Tongue (tissue), 3 donors: ENCODE measurements at places on chromosomes 1 and 21.

- DNase-seq: no peak
These were observed 9.2 kb downstream of the ZBTB48 start for GRCh38 chr1:6588893-6589520.

DNA sequence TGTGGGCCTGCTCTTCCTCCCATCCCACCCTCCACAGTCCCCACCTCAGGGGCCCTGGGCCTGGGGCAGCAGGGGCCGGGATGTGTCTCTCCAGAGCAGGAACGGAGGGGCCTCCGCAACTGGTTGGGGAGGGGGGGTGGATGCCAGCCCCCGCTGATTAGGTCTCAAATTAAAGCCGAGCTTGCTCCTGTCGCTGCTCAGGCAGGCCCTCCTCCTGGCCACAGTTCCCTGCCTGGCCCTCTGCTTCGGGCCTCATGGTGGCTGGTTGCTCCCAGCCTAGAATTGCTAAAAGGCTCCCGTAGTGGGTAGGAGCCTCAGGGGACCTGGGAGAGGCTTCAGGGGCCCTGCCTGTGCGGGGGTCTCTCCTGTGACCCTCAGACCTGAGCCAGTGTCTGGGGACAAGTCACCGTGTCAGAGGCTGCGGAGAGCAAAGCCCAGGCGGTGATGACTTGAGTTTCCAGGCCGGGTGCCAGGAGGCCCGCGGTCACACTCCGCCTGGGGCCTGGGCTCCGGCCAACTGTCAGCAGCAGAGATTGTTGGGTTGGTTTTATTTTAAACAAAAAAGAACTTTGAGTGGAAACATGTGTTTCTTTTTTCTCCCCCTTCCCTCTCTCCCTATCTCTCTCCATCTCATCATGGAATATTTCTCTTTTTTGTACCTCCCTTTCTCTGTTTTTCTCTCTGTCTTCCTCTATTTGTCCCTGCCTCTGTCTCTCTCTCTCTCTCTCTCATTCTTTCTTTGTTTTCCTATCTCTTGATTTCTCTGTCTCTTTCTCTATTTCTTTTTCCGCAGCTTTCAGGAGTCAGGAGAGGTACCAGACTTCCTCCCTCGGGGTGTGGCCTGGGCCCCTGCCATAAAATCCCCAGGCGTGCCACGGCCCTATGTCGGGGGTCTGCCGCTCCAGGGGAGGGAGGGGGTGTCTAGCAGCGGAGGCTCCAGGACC, 20.0 kb upstream of the EPHA2 start:
- DNase-seq: peak; percentile 95

DNA sequence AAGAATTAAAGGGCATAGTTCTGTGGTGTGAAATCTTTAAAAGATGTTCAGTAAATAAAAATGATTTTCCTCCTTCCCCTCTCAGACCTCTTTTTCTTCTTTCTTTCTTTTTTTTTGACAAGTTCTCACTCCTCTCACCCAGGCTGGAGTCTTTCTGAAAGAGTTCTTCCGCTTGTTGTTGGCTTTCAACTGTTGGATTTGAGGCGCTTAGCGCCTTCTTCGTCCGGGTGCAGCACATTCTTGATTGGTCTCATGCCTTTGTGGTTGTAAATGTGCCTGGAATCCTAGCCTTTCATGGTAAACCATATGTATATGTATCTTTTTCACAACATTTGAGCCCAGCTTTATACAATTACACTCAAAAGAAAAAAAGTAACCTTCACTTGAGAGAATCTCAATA, 980 bp upstream of the METTL18 start:
- peak; percentile 6 for DNase-seq

DNA sequence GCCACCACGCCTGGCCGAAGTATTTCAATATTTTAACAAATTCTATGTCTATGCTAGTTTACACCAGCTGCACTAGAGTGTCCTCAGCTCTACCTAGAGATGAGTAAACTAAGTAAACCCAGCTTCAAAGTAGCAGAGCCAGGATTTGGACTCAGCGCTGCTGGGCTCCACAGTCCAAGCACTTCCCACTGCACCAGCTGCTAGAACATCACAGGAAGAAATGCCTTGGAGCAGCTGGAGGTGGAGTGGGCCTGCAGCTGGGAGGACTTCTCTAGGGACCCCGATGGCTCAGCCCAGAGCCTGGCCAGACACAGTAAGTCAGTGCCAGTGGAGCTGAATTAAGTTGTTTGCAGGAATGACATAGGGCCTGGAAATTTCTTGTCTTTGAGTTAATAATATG, 10.2 kb upstream of the SMIM12 start:
- peak; percentile 80 for DNase-seq

- DNase-seq: no peak
These were observed 37.8 kb downstream of the CDCP2 start for GRCh38 chr1:54114955-54115354.

- peak; percentile 76 for DNase-seq
These were observed 37.6 kb downstream of the PIK3CD start for GRCh38 chr1:9689011-9689706.

GRCh38 chr1:29415156-29415830, 179.0 kb downstream of the PTPRU start:
- peak; percentile 68 for DNase-seq

- peak; percentile 64 for DNase-seq
These were observed at the start of gene SUSD4 for GRCh38 chr1:223363856-223364684. SUSD4 (minus strand) TSS chr1:223364176; CDS start chr1:223363425, 751 bp downstream.

DNA sequence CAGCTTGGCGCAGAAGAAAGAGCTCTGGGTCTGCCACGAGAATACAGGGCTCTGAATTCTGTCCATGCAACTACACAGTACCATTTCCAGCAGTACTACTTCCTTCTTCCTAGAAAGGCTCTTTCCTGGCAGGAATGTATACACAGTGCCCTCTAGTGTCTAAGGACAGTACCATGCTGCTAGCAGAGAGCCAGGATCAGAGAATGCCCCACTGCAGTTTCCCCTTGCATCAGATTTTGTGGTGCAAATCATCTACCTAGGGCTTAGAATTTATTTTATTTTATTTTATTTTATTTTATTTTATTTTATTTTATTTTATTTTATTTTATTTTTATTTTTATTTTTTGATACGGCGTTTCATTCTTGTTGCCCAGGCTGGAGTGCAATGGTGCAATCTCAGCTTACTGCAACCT, 50.8 kb downstream of the PAX7 start:
- no peak for DNase-seq
